ENCODE measurements at places on chromosomes 1 and 21.

DNA sequence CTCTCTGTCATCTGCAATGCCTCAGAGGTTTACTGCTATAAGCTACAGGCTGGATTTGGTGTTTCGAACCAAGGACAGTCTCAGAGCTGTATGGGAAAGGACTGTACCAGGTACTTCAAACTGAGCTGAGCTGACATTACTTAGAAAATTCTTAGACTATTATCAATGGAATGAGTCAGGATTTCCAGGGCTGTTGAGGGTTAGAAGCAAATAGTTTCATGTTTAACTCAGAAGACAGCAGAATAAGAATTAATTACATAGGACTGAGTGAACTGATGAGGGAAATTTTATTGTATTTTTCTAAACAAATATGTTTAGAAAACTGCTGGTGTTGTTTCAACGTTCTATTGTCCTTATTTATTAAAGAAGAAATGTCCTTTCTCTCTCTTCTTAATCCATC, 74.3 kb upstream of the CAPZB start:
- DNase-seq, result no peak
- H3K36me3 ChIP-seq, result no peaks in the 10 kb centered on the region
- no peak overlapping the region for H3K4me3 ChIP-seq
- H3K27ac ChIP-seq, result peak overlapping the region; percentile 72
- H3K27me3 ChIP-seq, result peaks cover 9% of the 10 kb centered on the region
- peaks cover 14% of the 10 kb centered on the region for H3K4me1 ChIP-seq

- H3K27me3 ChIP-seq, result peaks cover 2% of the 10 kb centered on the region
- no peaks in the 10 kb centered on the region for H3K4me1 ChIP-seq
- no peak overlapping the region for H3K27ac ChIP-seq
- H3K36me3 ChIP-seq, result no peaks in the 10 kb centered on the region
- no peak overlapping the region for H3K4me3 ChIP-seq
- no peak for DNase-seq
Observed at GRCh38 chr1:194503209-194503608, 1316.8 kb upstream of the B3GALT2 start.

- no peak overlapping the region for H3K27ac ChIP-seq
- no peaks in the 10 kb centered on the region for H3K36me3 ChIP-seq
- H3K27me3 ChIP-seq, result no peaks in the 10 kb centered on the region
- no peak for DNase-seq
Observed at GRCh38 chr1:45721207-45721606, 29.2 kb downstream of the IPP start.

DNA sequence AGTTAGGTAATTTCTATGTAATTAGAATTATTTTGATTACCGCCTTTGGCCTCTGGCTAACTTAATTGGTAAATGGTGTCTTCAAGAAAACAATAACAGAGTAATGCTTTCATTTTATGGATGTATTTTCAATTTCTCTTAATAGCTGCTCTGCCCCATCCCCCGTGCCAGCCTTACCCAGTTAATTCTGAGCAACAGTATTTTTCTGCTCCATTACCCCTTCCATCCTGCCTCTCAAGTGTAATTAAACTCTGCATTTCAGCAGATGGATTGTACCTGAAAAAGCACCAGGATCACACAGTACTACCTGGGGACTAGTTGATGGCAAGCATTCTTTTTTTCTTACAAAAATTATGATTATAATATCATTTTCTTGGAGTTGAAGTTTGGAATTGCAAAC, 104.2 kb downstream of the KIAA0319L start:
- peak overlapping the region; percentile 29 for H3K4me3 ChIP-seq
- no peak for DNase-seq
- no peaks in the 10 kb centered on the region for H3K27me3 ChIP-seq
- H3K36me3 ChIP-seq, result peaks cover 15% of the 10 kb centered on the region
- H3K4me1 ChIP-seq, result peaks cover 31% of the 10 kb centered on the region

All from naive thymus-derived CD8-positive, alpha-beta T cell (primary cell).